ENCODE measurements at places on chromosomes 2 and 18.
A peak's percentile ranks its signal among the peaks of the same experiment; 100 is the strongest.

DNA sequence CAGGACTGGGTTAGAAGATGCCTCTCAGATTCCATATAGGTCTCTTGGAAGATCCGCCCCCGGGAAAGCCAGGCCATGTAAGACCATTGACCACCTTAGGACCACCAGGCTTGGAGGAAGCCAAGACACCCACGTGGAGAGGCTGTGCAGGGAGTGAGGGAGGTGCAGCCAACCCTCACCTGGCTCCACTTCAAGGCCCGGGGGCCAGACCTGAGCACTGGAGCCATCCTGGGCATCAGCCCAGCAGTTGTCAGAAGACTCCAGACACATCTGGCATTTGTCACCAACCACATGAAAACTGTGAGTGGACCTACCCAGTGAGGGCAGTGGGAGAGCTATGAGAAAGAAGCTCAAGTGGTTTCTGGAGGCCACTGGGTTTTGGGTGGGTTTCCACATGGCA lies 214.4 kb downstream of the MYT1L start:
- DNase-seq = no peak

GRCh38 chr18:77119851-77120491 lies 12.6 kb downstream of the MBP start:
- no peak for DNase-seq

GRCh38 chr2:235142601-235143000 lies 190.8 kb downstream of the SH3BP4 start:
- no peak for DNase-seq

DNA sequence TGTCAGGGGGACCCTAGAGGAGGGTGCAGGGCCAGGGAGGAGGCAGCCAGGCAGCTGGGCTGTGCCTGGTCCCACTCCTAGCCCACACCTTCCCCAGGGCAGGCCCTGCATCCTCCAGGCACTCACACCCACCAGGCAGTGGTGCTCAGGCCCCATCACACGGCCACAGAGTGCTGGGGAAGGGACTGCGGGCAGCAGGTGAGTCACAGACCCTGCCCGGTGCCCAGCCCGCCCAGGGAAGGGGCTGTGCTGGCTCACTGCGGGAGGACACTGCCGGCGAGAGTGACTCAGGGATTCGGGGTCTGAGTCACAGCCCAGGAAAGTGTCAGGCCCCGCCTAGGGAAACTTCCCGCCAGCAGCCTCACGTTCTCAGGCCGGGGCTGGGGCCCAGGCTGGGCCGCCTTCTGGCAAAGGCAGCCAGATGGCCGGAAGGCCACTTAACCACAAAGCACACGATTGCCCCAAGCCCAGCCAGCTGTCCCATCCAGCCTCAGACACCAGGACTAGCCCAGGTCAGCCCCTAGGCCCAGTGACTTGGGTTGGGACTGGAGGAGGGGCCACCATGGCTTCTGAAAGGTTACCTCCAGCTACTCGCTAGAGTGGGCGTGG lies 42.2 kb downstream of the BIN1 start:
- DNase-seq = peak; percentile 47

DNA sequence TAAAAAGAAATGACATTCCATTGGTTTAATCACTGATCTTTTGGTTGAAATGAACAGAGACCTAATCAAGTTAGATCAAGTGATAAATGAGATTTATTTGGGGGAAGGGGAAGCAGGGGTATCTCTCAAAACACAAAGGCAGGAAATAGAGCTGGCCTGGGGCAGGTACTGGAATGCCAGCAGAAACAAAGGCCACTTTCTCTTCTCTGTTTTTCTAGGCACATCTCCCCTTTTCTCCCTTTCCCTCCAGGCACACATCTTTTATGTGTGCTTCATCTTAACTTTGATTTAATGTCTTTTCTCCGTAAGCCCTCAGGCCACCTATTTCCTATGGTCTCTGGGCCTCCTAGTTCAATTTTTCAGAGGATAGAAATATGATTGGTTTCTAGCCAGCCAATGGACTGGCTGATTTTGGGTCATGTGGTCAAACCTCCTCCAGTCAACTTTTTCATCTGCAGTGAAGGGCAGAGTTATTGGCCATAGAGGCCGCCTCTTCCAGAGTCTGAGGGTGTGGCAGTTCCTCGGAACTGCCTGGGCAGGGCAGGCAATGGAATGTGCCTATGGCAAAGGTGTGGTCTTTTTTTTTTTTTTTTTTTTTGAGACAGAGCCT lies 58.9 kb upstream of the FAM136A start:
- DNase-seq = no peak

GRCh38 chr2:218074031-218074430 lies 5.0 kb downstream of the RUFY4 start:
- DNase-seq = no peak

- DNase-seq = no peak
These were observed 291.3 kb downstream of the AFF3 start for GRCh38 chr2:99851089-99851488.

DNA sequence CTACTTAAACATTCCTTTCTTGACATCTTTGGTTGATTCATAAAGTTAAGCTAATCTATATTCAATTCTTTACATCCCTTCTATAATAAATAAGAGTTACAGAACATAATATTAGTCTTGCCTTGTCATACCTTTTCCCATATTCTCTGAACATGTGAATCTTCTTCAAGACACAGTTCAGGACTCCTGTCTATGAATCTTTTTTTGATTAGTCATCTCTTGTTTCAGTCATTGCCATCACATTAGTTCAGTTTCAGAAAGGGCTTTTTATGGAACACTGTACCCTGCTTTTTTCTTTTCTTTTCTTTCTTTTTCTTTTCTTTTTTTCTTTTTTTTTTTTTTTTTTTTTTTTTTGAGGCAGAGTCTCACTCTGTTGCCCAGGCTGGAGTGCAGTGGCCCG lies 181.2 kb downstream of the UBE2E3 start:
- no peak for DNase-seq

DNA sequence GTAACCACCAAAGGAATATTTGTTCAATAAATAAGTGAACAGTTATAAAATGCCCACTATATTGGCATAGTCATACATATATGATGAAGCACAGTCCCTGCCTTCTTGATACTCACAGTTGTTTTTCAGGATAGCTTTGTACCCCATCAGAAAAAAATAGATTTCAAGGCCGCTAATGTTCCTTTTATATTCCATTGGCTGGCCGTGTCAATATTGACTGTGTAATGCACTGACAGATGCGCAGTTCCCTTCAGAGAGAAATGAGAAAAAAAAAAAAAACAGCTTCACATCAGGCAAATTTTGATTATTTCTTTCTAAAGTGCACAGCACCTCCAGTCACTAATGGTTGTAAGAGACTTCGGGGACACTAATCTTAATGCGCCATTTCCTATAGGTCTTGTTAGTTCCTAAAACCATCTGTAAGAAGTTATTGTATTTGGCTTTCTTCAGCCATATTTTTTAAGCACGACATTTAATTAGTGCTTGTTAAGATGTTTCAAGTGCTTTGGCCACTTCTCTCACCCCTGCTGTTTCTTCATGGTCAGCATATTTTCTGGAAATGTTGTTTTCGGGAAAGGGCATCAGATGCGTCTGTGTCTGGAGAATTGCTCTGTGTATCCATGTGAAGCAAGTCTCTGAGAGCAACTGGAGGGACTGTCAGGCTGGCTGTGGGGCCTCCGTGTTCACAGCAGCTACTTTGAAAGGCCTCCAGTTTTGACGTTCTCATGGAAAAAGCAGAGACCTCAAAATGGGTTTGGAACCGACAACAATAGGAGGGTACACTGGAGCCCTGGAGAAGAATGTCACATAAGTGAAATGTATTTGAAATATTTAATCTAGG lies 378.3 kb downstream of the MTX2 start:
- DNase-seq = no peak

DNA sequence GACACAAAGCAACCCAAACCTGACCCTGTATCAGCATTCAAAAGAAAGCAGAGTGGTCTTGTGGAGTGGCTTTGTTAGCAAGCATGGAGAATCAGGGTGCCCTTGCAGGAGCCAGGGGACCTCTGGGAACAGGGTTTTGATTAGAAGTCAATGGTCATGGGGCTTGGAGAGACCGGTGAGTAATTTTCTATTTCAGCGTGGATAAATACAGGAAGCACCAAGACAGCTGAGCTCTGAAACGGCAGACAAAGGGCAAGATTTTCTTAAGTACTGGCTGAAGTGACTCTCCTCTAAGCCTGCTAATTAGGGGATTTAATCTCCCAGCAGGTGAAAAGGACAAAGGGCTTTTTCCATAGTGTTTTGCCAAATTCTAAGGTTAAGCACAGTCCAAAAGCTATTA lies 78.0 kb upstream of the GAREM1 start:
- DNase-seq = no peak

- no peak for DNase-seq
These were observed 1008.9 kb upstream of the CDH2 start for GRCh38 chr18:29185801-29186200.

GRCh38 chr2:141439524-141439923 lies 691.3 kb downstream of the LRP1B start:
- DNase-seq = no peak

- DNase-seq = no peak
These were observed 18.8 kb upstream of the EPHA4 start for GRCh38 chr2:221590861-221591365.

- DNase-seq = no peak
These were observed 48.9 kb upstream of the SPP2 start for GRCh38 chr2:234001380-234002160.

GRCh38 chr18:44526705-44527415 lies 153.8 kb upstream of the SETBP1 start:
- no peak for DNase-seq

DNA sequence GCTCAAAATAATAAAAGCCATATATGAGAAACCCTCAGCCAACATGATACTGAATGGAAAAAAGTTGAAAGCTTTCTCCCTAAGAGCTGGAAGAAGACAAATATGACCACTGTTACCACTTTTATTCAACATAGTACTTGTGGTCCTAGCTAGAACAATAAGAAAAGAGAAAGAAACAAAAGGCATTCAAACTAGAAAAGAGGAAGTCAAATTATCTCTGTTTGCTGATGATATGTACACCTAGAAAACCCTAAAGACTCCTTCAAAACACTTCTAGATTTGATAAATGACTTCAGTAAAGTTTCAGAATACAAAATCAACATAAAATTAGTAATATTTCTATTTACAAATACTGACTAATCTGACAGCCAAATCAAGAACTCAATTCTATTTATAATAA lies 328.8 kb upstream of the GCFC2 start:
- no peak for DNase-seq

DNA sequence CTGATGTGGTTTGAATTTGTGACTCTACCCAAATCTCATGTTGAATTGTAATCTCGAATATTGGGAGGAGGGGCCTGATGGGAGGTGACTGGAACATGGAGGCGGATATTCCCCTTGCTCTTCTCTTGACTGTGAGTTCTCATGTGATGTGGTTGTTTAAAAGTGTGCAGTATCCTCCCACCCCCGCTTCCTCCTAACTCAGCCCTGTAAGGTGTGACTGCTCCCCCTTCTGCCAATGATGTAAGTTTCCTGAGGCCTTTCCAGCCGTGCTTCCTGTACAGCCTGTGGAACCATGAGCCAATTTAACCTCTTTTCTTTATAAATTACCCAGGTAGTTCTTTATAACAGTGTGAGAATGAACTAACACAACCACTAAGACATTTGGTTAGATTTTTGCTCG lies 458.4 kb downstream of the THSD7B start:
- no peak for DNase-seq

DNA sequence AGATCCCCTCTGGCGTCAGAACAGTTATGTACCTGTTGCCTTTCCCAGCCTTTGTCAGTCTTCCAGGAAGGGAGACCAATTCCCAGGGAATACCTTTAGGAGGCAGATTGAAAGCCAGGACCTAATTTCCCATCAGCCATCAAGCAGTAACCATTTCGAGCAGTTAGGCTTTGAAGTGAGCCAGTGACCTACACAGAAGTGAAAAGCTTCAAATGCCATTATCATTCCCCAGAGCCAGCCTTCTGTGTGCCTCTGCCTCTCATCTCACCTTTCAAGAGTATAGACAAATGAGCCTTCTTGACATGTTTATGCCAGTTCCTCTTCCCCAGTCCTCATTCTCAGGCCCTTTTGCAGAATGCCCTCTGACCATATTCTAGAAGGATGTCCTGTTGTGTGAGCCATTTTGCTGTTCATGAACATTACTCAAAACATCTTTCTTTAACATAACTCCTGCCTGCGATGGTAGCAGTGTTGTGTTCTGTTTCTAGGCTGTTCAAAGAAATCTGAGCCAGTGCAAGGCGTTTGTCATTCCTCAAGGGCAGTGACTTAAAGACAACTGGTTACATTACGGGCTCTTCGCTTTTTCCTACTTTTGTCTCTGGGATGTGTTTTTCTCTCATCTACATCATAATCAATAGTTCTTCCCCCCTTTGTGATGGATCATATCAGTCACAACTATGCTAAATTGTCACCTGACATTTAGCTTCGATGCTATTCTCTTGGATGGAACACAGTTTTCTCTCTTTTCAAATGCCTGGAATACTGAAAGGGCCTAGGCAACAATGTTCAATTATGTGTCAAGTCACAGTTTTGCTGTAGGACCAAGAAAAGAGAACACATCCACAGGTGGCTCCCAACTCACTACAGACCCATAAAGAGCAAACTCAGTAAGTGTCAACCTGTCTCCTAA lies 138.6 kb downstream of the ALK start:
- DNase-seq = no peak

DNA sequence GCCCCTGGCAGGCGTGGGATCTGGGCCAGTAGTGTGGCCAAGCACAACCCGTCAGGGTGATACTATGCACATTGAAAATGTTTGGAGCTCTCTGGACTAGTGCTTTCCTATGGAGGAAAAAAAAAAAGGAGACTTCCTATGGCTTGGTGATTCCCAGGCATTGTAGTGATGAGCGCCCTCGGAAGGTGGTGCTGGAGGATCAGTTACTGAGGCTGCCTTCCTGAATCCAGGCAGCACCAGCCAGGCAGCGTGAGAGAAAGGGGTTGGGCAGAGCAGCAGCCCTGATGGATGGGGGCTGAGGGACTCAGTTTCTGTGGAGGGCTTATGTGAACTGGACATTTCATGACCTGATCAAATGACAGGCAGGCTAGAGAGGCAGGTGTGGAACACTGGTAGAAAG lies 70.9 kb downstream of the CHRNA1 start:
- DNase-seq = no peak

DNA sequence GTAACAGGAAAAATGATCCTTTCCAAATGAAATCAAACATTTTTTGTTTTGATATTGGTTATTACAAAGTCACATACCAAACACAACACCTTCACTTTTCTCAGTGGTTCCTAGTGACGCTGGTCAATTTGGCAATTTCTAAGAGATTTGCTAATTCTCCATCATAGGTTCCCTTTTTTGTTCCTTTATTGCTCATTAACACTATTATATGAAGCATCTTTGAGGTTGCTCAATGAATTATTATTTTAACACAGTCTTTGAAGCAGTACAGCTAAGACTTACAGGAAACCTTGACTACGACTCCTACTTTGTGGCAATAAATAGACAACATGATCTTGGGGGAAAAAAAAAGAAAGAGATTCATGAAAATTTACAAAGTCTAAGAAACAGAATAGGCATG lies 152.2 kb upstream of the VRK2 start:
- DNase-seq = no peak
